Fibroblast of lung (primary cell): ENCODE measurements at places on chromosomes 4 and X.
A peak's percentile ranks its signal among the peaks of the same experiment; 100 is the strongest.

DNA sequence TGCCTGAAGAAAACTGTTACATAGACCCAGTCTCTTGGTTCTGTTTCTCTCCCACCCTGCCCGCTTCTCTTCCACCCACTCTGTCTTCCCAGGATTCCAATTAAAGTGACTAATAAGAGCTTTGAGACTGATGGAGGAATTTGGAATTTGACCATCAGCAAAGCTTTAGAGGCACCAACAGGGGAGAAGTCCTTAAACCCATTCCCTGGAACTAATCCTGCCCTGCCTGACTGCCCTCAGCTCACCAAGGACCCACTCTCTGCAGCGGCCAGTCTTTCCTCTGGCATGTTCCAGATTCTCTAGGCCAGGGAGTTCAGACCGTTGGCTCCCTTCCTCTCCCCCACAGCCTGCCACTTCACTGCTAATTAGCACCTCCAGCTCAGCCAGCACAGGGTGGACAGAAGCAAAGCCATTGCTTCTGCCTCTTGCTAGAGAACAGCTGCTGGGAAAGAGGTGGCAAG is 23.9 kb downstream of the SCD5 start:
- DNase-seq, result peak; percentile 87

- DNase-seq, result no peak
These were observed 32.7 kb downstream of the ACE2 start for GRCh38 chrX:15567886-15568616.

DNA sequence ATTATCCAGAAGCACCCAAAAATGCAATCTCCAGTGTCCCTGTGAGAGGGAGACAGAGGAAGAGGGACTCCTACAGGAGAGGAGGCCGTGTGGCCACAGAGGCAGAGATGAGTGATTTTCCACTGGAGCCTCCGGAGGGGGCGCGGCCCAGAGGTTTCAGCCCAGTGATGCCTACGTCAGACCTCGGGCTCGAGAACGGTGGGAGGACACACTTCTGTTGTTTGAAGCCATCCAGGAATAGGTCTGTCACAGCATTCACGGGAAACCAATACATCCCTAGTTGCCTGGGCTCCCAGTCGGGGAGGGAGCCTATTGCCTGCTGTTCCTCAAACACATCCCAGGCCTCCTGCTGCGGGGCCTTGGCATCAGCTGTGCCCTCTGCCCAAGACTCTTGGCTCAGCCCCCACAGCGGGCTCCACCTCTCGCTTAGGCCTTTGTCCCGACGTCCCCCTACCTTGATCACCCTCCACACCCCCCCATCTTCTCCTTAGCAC is 39.2 kb upstream of the HMX1 start:
- no peak for DNase-seq

DNA sequence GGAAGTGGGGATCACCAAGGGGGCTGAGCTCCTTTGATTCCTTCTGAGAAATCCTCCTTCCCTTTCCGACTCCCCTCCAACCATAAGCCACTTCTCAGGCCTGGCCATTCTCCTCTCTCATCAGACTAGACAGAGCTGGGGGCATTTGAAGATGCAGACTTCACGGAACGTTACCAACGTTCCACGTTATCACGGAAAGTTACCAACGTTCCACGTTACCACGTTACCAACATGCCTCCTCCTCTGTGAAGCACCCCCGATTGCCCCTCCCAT is 85.4 kb upstream of the WWC2 start:
- no peak for DNase-seq

DNA sequence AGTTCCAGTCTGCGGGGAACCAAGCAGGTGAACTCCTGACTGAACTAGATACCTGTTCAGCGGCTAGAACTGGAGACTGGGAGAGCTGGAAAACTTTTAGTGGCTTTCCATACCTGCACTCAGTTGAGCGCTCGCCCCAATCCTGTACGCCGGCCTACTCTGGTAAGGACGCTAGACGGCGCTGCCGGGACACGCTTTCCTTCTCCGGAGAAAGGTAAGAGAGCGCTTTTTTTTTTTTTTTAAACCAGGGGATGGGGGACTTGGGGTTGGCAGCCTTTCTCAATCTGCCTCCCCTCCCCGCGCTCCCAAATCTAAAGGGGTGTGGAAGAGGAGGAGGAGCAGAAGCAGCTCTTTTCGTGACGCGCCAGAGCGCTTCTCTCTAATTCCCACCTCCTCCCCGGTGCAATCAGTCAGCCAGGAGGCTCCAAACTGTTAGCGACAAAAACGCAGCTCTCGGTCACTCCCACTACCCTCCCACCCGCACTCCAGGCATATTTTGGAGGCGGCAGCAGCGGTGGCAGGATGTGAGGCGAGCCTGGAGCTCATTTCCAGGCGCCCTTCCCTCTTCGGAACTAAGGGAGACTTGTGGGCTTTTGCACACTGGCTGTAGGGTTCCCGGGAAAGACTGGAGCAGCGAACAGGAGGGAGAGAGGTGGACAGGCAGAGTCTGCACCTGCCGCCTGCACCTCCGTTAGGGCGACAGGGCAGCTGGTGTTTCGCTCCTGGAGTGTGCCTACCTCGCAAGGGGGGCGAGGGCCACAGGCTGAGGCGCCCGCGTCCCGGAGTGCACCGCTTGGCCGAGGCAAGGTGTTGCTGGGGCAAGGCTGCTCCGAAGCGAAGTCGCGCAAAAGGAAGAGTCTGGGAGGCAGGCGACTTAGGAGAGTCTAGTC is at the start of gene IL1RAPL2:
Gene IL1RAPL2, plus strand, starts transcription at position 409 of the 890 bp plus-strand sequence.
- DNase-seq, result peak; percentile 1

DNA sequence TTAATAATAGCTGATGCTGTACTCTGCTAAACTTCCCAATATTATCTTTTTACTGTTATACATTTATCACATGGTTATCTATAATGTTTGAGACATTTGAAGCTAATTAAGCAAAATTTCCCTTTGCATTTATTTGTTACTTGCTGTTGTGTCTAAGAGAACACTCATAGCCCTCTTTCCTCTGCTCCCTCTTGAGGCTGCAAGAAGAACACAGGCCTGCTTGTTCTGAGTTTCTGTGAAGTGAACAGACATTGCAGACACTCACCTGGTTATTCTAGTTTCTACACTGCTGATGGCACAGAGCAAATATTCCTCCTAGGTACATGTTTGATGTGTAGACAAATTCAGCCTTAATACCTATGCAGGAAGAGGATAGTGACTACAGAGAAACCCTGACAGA is 367.8 kb downstream of the GASK1B start:
- peak; percentile 1 for DNase-seq

DNA sequence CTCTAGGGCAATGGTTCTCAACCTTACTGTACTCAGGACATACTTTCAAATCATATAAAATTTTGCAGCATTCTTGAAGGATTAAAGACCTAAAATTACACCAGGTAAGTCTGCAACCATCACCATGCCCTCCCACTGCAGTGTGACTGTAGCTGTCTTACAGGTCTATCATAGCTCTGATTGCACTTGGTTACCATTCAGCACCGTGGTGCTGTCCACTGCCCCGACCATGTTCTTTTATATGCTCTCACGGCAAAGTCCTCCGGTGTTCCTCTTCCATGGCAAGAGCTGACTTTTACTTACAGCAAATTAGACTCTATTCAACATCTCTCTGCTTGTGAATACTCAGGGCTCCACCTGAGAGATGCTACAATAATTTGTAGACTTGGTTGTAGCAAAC is 11.5 kb downstream of the CRMP1 start:
- no peak for DNase-seq

GRCh38 chrX:152928761-152929400 is 31.0 kb downstream of the ZNF185 start:
- no peak for DNase-seq

GRCh38 chrX:69959712-69960111 is 90.0 kb downstream of the AWAT2 start:
- no peak for DNase-seq

GRCh38 chrX:100264200-100264599 is 145.9 kb downstream of the PCDH19 start:
- DNase-seq, result no peak

DNA sequence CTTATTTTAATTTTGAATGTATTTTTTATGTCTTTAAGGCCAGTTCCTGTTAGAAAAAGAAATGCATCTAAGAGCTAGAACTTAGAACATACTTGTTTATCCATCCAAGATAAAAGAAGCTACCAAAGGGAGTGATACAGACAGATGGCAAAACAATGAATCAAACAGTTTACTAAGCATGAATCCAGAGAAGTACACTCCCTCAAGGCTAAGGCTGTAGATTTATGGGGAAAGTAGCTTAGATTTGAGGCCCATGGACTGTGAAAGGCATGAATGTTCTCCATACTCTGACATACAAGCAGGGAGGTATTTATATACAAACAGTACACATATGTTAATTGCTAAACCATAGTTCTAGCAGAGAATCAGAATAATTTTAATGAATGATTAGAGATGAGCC is 255.3 kb upstream of the NRK start:
- no peak for DNase-seq

- peak; percentile 24 for DNase-seq
These were observed 5.2 kb downstream of the SH3KBP1 start for GRCh38 chrX:19882066-19882775.
